NCI-H2081 treated with DMSO at 0.1 percent for 48 hours (cell line): ENCODE measurements at places on chromosomes 1 and 21.

- peak; percentile 22 for DNase-seq
Measured at GRCh38 chr1:85460555-85461088, 4.3 kb downstream of the DDAH1 start.

DNA sequence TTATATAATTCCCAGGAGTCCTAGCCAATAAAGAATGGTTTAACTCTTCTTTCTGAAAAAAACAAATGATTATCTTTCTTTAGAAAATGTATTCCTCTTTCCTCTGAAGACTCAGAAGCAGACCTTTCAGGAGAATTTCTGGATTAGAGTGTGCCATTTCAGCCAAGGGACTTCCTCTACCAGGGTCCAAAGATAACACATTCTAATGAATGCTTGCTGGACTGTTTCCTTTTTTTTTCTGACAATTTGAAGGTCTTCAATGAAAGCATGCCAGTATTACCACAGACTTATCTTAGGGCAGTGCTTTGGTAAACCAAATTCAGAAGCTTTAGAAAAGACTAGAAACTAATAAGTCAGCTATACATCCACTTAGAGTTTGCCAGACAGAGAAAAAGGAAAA is 80.5 kb downstream of the RERE start:
- no peak for DNase-seq

DNA sequence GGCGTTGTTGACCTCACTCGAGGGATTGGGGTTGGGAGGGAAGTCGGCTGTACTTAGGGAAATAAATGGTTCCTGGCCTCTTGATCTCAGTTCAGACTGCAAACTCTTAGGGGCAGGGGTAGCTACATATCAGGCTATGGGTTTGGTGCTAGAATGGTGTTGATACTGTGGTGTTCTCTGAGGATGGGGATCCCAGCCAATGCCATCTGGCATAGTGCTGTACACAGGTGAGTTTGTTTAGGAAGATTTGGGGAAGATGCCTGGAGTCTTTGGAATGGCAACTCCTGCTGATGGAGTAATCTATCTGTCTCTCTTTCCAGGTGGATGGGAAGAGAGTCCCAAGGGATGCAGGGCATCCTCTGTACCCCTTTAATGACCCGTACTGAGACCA is 14.3 kb upstream of the NASP start:
- DNase-seq: no peak

GRCh38 chr1:160789702-160790611 is 6.0 kb upstream of the LY9 start:
- no peak for DNase-seq

GRCh38 chr1:156691665-156692440 is 13.5 kb downstream of the CRABP2 start:
- no peak for DNase-seq

- no peak for DNase-seq
Measured at GRCh38 chr1:6294080-6294889, 33.4 kb upstream of the GPR153 start.

DNA sequence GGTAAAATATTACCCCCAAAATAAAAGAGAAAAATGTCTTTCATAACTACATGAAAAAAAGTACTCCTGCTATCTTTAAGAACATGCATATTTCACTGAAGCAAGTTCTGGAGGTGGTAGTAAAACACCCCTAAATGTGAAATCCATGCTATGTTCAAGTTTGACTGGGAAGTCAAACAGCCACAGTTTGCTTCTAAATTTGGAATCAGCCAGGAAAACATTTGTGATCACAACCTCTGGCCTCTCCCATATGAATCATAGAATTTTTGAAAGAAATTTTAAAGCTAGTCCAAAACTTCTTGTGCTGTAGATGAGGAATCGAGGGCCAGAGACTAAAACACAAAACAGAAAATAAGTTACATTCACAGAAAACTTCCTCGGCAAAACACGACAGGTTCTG is 6.6 kb downstream of the SORT1 start:
- DNase-seq: no peak

- no peak for DNase-seq
Measured at GRCh38 chr1:115430441-115431158, 92.6 kb upstream of the NGF start.

DNA sequence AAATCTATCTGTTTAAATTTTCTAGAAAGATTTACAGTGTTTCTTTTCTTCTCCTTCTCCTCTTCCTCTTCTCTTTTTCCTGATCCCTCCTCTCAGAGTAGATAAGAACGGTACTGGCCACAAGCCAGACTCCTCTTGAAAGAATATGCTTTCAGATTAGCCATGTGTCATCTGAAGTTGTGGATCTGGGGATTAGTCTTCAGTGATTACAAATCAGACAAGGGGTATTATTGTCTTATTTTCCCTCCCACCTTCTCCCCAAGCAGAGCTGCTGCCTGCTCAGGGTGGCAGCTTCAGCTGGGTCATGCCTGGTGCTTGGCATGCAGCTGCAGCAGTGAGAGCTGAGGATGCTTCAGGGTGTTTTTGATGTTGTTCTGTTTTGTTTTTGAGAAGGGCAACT is 42.7 kb downstream of the SGIP1 start:
- no peak for DNase-seq

DNA sequence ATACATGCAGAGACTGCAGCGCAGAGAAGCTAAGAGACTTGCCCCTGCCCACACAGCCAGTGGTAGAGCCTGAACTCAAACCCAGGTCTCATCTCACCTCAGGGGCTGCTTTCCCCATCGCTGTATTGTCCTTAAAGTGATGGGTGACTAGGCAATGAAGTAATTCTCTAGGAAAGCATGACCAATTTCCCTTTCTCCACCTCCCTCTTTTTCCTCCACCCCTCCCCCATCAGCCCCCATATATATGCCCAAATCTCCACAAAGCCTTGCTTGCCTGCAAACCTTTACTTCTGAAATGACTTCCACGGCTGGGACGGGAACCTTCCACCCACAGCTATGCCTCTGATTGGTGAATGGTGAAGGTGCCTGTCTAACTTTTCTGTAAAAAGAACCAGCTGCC is at the start of gene IL24:
TSS of gene IL24 (plus strand) at position 269 of the 400 bp plus-strand sequence. CDS start 390 bp downstream, outside the sequence.
- no peak for DNase-seq

- no peak for DNase-seq
Measured at GRCh38 chr1:109160071-109160840, 46.3 kb downstream of the ELAPOR1 start.

- DNase-seq: peak; percentile 99
Measured at GRCh38 chr1:204340081-204340889, 19.4 kb downstream of the PLEKHA6 start.

GRCh38 chr1:66043186-66043585 is 250.5 kb downstream of the PDE4B start:
- DNase-seq: no peak

GRCh38 chr21:39630827-39631226 is 18.1 kb downstream of the B3GALT5 start:
- no peak for DNase-seq

DNA sequence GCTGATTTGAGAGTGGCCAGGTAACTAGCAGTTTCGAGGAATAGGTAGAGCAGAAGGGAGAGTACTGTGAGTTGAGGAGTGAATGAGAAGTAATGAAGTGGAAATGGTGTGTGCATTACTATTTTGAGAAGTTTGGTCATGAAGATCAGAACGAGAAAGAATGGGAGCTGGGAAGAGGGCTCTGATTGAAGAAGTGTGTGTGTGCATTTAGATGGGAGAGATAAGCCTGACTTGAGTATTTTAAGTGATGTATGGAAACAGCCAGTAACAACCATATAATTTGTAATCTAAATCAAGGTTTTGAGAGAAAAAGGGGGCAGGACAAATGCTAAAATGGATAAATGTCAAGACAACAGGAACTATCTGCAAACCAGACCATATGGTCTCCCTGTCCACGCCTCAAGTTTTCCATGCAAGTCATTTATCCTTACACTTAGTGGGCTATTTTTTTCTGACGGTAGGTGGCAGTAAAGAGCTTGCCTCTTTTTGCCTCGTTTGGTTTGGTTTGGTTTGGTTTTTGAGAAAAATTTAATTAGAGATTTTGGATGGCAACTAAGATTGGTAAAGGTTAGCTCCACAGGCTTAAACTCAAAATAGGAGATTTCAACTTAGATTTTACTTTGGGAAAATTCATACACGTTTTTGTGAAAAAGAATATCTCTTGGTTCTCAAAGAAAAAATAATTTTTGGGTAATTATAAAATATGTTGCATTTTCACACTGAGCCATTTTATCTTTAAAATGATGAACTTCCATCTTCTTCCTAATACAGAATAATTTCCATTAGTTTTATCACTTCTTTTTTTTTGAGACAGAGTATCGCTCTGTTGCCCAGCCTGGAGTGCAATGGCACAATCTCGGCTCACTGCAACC is 9.5 kb upstream of the B3GALNT2 start:
- peak; percentile 54 for DNase-seq

- no peak for DNase-seq
Measured at GRCh38 chr21:32483293-32483595, 70.7 kb downstream of the EVA1C start.

DNA sequence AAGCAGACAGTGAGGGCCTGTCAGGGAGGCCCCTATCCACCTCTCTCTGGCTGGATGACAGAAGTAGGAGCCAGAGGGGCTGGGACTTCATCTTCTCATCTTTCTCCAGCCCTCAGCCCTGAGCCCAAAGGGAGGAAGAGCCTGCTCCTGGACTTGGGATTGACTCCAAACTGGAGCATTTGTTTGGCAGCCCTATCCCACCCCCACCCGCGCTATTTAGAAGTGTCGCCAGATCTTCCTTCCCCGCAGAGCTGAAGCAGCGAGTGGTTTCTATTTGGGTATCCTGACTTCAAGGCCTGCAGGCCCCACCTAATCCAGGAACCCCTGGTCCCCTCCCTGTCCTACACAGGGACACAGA is 9.6 kb downstream of the NES start:
- DNase-seq: no peak

DNA sequence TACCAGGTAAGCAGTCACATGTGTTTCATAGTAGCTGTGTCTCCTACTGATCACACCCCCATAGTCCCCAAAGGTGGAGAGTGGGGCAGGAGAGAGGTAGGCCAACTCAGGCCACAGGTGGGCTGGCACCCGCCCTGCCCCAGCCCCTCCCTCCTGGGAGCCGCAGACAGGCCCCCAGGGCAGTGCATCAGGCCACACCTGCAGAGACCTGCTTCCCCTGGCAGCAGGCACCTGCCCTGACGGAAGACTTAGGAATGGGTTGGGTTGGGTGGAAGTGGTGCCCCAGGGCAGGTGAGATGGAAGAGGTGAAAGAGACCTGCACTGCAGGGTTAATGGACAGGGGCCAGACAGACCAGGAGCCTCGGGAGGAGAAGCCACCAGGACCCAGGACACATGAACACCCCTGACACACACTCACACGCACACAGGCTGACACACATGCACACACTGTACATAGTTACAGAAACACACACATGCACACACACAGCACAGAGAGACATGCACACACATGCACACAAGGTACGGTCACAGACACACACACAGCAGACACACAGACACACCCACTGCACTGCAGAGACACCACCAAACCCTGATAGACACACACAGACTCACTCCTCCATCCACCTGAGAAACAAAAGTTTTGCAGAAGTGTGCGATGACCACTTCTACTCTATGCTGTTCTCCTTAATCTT is 1.7 kb upstream of the COL18A1 start:
- no peak for DNase-seq

DNA sequence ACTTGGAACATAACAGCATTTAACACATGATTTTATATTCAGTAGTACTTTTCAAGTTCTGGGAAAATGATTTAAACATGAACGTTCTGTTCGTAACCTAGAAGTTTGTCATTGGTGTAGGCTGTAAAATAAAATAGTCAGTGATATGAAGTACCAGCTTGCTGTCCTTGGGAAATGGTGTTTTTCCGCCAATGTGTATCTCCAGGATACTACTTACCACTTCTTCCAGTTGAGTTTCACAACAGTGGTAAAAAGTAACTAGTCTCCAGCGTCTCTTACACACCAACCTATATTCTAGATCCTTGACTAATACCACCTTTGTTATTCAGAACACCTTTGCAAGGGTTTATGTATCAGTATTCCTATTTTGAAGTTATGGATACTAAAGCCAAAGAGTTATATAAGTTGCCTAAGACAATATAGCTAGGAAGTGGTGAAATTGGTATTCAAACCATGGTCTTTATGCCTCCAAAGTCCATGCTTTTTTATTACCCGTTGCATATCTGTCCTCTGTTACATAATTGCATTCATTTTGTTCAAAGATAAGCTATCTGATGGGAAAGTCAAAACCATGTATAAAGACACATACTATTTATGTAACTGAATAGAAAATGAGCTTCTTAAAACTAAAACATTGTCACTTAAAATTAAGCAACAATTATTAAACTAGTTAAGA is 43.1 kb downstream of the HOOK1 start:
- DNase-seq: no peak

GRCh38 chr1:76059451-76059850 is 15.1 kb upstream of the ST6GALNAC3 start:
- no peak for DNase-seq

DNA sequence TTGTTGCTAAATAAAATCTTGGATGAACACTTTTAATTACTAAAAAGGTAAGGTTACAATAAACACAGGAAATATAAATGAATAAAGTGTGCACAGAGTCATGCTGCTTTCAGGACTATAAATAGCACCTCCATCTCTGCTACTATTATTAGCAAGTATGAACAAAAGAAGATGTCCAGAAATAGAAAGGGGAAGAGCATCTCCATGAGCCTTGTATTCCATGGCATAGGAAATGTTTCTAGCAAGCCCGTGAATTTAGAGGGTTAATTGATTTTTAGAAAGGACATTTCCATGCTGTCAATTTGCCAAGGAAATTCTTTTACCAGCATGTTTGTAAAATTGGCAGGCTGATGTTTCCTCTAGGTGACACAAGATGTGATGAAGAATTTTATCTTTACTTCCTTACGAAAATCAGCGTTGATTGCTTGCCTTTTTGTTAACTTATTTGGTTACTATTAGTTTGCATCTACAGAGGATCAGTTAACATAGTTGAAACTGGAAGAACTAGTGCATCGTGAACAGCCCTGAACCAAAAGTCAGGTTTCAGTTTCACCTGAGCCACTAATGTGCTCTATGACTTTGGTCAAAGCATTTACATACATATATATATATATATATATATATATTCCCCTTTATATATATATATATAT is 45.3 kb downstream of the NR5A2 start:
- DNase-seq: no peak

GRCh38 chr1:183431840-183432547 is 13.8 kb upstream of the NMNAT2 start:
- no peak for DNase-seq

DNA sequence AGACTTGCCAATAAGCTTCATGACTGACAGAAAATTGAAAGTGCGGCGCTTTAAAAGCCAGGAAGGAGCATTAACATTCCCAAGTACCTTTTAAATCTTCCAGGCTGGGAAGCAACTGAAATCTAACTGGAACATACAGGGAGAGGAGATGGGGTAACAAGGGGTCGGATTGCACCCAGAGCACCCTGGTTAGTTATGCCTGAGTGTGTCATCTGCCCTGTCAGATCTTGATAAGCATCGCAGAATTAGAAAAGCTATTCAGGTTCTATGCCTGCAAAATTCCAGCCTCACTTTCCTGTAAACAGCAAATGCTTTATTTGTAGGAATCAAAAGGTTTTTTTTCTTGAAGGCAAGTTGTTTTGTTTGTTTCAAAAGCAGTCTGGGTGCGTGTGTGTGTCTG is 58.5 kb downstream of the SERBP1 start:
- DNase-seq: no peak

GRCh38 chr1:208475449-208475848 is 231.3 kb upstream of the PLXNA2 start:
- no peak for DNase-seq

GRCh38 chr1:10753299-10753698 is 43.1 kb downstream of the CASZ1 start:
- no peak for DNase-seq

- DNase-seq: no peak
Measured at GRCh38 chr1:47241114-47242113, 9.4 kb upstream of the TAL1 start.

- DNase-seq: no peak
Measured at GRCh38 chr1:100387657-100388350, 35.5 kb downstream of the CDC14A start.
